ENCODE measurements at places on chromosomes 7 and 10.
A peak's percentile ranks its signal among the peaks of the same experiment; 100 is the strongest.

GRCh38 chr7:128827971-128828711 lies 2.1 kb upstream of the FLNC start:
- DNase-seq: no peak

DNA sequence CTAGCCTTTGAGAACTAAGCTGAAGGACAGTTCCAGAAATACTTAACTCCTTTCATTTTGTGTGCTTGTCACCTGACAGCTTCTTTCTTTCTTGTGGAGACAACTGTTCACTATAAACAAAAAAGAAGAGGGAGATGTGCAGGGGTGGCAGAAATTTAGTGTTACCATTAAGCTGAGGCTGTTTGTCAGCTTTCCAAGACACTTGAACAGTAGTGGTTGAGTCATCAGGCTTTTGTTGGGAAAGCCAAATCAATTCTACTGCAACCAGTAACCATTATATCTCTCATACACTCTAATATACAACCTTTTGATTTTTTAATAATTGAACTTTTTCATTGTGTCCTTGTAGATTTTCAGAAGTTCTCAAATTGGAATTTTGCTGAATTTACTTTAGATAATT lies 75.3 kb downstream of the POLL start:
- DNase-seq: no peak

GRCh38 chr7:129553899-129554461 lies 51.6 kb downstream of the SMKR1 start:
- peak; percentile 5 for DNase-seq

DNA sequence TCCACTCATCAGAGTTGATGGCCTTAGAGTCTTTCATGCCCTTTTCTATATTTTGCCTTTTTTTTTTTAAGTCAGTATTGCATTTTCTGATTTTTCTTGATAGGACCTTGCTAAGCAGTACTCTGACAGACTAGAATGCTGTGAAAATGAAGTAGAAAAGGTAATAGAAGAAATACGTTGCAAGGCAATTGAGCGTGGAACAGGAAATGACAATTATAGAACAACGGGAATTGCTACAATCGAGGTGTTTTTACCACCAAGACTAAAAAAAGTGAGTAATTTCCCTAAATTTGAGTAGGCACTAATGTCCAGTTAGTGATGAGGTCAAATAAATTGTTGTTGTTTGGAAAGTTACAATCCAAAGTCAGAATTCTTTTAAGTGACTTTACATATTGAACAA lies 7.4 kb downstream of the NUB1 start:
- no peak for DNase-seq

DNA sequence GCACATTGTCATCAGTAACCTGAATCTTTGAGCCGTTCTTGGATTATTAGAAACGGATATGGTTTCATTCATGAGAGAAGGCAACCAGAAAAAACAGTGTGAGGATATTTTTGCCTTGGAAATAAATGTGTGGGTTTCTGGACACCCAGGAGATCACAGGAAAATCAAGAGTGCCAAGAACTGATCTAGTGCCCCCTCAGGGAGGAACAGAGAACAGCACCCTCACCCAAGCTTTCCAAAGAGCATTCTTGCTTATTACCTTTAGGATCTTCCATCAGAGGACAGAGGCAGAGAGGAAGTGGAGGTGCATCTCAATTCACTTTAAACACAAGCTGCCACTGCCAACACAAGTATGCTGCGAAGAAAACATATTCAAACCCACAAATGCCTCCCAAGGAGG lies 851.5 kb upstream of the COBL start:
- DNase-seq: no peak

- no peak for DNase-seq
These were observed 6.3 kb downstream of the GHRHR start for GRCh38 chr7:30970074-30970473.

- DNase-seq: no peak
These were observed 303.6 kb upstream of the PITRM1 start for GRCh38 chr10:3476186-3476585.

- DNase-seq: no peak
These were observed 11.2 kb downstream of the SMKR1 start for GRCh38 chr7:129513546-129513945.

GRCh38 chr10:20616056-20616671 lies 280.9 kb downstream of the NEBL start:
- no peak for DNase-seq

DNA sequence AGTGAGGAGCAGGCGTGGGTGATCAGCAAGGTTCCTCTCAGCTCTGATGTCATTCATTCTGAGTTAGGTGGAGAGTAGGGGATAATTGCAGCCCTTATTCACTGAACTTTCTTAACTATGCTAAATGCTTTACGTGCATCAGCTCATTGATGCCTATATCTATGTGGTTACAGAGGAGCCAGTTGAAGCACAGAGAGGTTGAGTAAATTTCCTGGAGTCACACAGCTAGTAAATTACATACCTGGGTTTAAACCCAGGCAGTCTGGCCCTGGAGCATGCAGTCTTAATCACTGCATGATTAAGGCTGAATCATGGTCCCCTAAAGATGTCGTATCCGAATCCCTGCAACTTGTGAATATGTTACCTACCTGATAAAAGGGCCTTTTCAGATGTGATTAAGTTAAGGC lies 99.6 kb downstream of the GRK5 start:
- DNase-seq: no peak

DNA sequence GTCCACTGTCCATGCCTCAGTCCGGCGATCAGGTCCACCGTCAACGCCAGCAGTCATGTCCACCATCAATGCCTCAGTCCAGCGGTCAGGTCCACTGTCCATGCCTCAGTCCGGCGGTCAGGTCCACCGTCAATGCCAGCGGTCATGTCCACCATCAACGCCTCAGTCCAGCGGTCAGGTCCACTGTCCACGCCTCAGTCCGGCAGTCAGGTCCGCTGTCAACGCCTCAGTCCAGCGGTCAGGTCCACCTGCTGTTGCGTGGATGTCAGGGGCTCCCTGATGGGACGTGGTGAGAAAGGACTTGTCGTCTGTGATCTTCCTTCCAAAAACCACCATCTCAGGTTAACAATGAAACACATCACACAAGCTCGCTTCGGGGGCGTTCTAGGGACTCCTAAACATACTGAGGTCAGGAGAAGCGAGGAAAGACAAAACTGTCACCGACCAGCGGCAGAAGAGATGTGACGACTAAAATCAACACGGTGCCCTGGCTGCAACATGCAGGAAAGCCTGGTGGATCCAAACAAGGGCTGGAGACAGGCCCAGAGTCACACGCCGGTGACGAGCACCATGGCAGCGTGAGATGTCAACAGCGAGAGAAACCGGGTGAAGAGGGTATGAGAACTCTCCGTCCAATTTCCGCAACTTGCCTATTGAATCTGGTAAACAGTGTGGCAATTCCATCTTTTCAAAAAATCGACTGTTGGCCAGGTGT lies 264.2 kb downstream of the MAD1L1 start:
- DNase-seq: no peak

GRCh38 chr7:78472519-78472918 lies 673.9 kb downstream of the PHTF2 start:
- no peak for DNase-seq

GRCh38 chr10:77305650-77306632 lies 331.7 kb downstream of the KCNMA1 start:
- DNase-seq: no peak

GRCh38 chr7:37927773-37928444 lies 7.5 kb downstream of the EPDR1 start:
- no peak for DNase-seq

DNA sequence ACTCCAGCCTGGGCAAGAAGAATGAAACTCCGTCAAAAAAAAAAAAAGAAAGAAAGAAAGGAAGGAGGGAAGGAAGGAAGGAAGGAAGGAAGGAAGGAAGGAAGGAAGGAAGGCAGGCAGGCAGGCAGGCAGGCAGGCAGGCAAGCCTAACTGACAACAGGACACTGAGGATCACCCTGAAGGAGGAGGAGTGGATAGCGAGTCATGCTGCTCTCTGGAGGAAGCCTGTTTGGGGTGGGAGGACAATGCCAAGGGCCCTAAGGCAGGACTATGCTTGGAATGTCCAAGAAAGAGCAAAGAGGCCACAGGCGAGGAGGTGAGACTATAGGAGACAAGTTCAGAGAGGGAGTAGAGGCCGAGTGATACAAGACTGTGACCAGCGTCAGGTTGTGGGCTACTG lies 107.0 kb upstream of the PARD3 start:
- no peak for DNase-seq

DNA sequence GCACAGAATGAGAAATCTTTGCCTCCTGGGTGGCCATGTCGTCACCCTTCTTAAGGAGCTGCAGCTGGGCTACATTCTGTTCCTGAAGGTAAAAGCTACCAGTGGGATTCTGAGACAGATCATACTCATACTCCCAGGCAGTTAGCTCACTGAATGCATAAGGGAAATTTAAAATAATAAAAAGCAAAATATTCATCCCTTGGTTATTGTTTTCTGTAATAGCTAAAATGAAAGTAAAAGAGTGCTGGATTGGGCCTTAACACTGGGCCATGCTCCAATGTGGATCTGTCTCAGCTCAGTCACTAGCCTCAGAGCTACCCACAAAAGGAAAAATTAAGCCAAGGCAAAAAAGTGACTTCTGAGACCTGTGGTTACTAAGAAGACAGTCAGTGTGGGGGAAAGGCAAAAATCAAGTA lies 8.9 kb upstream of the DYNC2I1 start:
- no peak for DNase-seq

DNA sequence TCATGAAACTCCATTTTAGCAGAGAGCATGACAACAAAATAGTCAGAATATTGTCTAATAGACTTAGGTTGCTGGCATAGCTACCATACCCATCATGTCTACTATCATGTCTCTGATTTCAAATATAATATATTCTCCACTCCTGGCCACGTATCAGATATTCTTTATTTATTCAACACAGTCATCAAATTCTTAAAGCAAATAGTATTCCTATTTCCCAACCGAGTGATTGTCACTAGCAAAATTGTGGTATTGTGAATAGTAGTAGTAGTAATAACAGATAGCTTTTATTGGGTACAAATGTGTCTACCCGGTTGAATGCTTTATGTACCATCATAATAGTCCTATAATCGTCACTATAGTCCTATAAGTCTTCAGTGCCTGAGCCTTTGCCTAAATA lies 918.6 kb downstream of the KCNMA1 start:
- no peak for DNase-seq

DNA sequence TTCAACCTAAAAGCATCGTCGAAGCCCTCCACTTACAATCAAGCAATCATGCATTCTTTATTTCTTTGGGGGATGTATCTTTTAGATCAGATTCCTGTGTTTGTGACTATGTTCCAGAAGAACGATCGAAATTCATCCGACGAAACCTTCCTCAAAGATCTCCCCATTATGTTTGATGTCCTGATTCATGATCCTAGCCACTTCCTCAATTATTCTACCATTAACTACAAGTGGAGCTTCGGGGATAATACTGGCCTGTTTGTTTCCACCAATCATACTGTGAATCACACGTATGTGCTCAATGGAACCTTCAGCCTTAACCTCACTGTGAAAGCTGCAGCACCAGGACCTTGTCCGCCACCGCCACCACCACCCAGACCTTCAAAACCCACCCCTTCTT lies 13.8 kb downstream of the GPNMB start:
- no peak for DNase-seq

DNA sequence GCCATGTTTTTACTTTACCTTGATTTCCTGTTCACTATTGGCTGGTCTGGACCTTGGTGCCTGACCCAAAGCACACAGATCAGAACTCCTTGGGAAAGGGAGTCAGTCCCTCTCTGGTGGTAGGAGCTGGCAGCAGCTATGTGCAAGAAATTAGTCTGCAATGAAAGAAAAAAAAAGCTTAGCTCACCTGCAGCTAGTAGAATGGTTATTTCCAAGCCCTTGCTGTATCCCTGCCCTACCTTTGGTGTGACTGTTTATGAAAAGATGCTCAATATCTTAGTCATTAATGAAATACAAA lies 68.1 kb upstream of the PAPSS2 start:
- DNase-seq: no peak

GRCh38 chr10:80168679-80169380 lies 36.3 kb downstream of the PLAC9 start:
- DNase-seq: no peak

DNA sequence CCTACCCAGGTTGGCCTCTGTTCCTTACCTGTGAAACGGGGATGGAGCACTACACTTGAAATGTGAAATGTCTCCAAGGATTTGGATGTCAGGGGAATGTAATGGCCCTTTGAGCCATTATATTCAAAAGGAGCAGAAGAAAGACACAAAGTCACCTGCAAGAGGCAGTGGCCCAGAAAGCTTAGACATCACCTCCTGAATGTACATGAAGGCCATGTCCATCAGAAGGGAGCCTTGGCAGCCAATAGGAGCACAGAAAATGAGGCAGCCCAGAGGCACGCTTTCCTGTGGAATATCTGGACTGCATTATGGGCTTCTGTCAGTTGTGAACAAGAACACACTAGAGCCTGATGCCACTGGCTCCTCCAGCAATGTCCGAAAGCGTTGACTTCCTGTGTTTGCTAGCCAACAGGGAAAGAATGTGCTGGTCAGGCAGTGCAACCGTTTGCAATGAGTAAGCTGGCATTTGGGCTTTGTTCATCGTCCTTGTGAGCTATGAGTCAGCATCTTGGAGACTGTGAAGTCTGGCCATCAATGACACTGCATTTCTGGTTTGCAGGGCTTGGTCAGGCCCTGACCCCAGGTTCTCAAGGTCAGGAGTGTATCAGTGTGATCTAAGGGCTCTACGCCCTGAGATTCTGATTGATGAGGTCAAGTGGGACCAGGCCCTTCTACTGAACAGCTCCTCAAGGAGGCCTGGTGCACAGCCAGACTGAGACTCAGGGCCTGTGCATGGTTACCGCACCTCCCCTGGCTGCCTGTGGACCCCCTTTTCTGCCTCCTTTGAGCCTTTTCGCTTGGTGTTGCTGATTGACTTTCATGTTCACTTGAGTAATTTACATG lies 222.4 kb downstream of the RPS24 start:
- DNase-seq: no peak

DNA sequence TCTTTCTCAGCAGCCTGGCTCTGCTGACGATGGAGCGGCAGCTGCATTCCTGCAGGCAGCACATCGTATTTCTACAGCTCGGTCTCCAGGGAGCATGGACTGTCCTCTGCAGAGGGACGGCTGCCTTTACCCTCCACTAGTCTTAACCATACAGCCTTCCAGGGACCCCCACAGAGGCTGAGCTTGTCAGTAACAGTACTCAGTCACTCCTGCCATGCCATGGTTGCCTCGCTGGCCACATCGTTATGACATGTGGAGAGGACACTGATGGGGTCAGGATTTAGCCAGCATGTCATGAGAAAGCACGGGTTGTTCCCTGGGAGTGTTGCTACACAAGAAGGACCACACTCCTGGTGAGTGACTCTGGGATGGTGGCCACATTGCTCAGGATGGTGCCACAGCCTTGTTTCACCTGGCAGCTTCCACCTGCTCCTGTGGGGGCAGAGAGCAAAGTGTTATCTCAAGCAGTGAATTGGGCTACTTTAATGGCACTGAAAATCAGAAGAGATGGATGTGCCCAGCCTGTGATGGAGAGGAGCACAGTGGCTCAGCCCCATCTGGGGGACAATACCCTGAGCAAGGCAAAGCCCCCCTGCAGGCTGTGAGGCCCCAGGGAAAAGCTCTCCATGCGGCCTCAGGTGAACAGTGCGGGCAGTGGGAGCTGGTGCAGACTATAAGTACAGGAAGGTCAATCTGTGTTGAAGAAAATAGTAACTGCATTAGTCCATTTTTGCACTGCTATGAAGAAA lies 443.9 kb downstream of the TCERG1L start:
- DNase-seq: no peak

GRCh38 chr10:66783316-66783715 lies 142.5 kb upstream of the LRRTM3 start:
- no peak for DNase-seq

- no peak for DNase-seq
These were observed 7.3 kb upstream of the TRIP6 start for GRCh38 chr7:100859856-100860255.
